ENCODE measurements at places on chromosomes 13 and 19. TPM values are rescaled to one million over a fixed set of nuclear protein-coding genes. Genes with fewer than 3 reads are reported as not detected.

The ONECUT3 gene
- 0.01 TPM for total RNA-seq

The TEX101 gene
- not detected for total RNA-seq

The FBN3 gene
- not detected for total RNA-seq

The DNAAF3 gene
- 7.2 TPM for total RNA-seq

The NLRP11 gene
- not detected for total RNA-seq

The CYP2A13 gene
- total RNA-seq = not detected

The RAX2 gene
- total RNA-seq = not detected

The ZNF772 gene
- total RNA-seq = 1.6 TPM

The COL4A2 gene
- 130 TPM for total RNA-seq

The ZNF528 gene
- 0.50 TPM for total RNA-seq

The SUPT20H gene
- total RNA-seq = 21.1 TPM

The TMEM190 gene
- total RNA-seq = 1.8 TPM

The ADAMTS10 gene
- 12.8 TPM for total RNA-seq

The TRPC4 gene
- total RNA-seq = 0.18 TPM

The MIA gene
- total RNA-seq = not detected

The NKG7 gene
- total RNA-seq = not detected

Measured in A549 treated with CpdA at 1 μM for 4 hours (cell line).